Fibroblast of upper back skin (primary cell): ENCODE measurements at places on chromosomes 6 and 20.

DNA sequence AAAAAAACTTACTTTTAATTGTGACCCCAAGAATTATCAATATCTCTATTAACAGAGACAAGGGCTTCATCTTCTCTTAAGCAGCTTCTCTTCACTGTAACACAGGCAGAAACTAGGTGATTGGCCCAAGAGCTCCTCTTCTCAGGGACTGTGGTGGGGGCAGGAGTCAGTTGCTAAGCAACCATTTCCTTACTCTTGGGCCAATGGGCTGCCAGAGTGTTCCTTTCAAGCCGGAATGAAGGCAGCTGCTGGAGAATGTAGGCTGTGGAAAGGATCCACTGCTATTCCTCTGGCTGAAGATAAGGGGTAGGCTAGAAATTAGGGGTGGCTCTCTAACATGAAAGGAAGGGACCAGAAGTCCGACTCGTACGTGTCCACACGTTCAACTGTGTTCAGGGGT, at the start of gene SEL1L2:
TSS of gene SEL1L2 (minus strand) at position 150 of the 400 bp plus-strand sequence. CDS start at position 70, 80 bp downstream.
- DNase-seq, result no peak

DNA sequence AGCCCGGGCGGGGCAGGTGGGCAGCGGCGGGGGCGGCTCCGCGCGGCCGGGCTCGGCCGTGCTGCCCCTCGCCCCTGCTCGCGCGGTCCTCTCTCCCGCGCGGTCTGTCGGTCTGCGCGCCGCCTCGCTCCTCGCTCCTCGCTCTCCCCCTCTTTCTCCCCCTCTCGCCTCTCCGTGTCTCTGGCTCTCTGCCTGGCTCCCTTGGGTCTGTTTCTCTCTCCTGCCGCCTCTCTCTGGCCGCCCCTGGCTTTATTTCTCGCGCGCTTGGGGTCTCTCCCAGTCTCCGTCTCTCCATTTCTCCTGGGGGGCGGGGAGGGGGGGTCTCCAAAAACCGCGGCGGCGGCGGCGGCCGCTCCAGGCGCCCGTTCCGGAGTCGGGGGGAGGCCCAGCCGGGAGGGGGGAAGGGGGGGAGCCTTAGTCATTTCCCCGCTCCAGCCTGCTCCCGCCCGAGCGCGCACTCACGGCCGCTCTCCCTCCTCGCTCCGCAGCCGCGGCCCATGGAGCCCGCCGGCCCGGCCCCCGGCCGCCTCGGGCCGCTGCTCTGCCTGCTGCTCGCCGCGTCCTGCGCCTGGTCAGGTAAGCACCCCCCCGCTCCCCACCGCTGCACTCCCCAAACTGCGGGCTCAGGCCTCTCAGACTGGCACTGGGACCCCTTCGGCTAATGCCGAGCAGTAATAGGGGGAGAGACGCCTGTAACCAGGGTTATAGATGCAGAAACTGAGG, at the start of gene SIRPA:
TSS of gene SIRPA (plus strand) at position 457 of the 723 bp plus-strand sequence. CDS start at position 498, 41 bp downstream.
- peak; percentile 73 for DNase-seq

DNA sequence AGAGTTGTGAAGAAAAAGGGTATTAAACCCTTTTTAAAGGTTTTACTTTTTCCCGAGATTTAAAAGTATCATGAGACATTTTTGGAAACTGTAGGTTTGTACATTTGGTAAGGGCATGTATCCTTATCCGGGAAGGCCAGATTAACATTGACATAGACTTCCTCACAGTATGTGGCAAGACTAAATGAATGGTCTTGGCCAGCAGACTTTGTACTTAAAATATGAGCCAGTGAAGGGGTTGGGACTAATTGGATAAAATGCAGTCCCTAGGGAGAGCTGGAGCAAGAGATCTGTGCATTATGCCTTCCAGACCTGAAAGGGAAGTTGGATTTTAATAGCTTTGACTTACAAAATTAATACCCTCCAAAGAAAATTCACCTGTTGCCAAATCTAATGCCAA, 60.4 kb upstream of the CCN2 start:
- DNase-seq, result peak; percentile 46

DNA sequence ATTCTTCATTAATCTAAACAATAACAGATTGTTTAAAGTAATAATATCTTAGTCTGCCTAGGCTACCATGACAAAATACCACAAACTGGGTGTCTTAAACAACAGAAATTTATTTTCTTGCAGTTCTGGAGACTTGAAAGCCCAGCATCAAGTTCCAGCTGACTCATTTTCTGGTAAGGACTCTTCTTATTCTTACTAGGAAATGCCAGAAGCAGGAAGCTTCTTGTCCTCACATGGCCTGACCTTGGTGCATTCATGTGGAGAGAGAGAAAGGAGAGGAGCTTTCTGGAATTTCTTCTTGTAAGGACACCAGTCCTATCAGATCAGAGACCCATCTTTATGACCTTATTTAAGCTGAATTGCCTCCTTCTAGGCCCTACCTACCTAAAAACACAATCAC, 110.5 kb downstream of the ANKRD60 start:
- DNase-seq, result peak; percentile 43

- DNase-seq, result no peak
These were observed 24.0 kb downstream of the PBOV1 start for GRCh38 chr6:138194287-138194686.

DNA sequence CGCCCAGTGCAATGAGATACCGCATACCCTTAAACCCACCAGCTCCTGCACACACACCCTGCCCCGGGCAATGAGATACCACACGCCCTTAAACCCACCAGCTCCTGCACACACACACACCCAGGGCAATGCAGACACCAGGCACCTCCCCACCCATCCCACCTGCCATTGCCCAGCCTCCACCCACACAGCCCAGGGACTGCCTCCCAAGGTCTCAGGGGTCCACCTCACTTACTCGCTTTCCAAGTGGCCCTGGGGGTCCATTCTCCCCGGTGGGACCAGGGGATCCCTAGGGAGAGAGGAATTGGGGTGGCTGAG, 24.0 kb downstream of the COL11A2 start:
- no peak for DNase-seq
